NCI-H526 treated with DMSO at 0.1 percent for 48 hours (cell line): ENCODE measurements at places on chromosomes 7 and 10.

DNA sequence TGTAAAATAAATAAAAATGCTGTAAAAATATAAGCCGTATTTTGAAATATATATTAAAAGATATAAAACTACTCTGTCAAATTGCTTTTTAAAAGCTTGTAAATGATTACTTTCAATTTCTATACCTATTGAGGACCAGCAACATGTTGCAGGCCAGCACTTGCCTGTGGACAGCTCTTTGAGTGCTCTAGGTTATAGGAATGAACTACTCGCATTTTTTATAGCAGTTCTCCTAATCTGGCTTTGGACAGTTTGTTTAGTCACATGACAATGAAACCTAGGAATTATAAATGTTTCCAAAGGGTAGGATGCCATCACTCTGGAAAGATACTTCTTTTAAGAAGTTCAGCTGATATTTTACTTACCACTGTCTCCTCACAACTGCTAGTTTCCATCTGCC is 117.7 kb upstream of the PTPRZ1 start:
- DNase-seq, result no peak

DNA sequence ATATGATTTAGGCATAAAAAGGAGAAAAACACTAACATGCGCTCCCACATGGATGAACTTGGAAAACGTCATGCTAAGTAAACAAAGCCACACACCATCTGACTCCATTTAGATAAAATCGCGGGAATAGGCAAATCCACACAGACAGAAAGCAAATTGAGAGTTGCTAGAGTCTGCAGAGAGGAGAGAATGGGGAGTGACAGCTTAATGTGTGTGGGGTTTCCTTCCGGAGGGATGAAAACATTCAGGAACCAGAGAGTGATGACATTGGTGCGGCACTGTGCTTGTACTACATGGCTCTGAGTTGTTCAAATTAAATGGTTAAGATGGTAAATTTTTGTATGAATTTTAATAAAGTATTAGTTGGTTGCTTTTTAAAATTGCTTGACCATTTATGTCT is 482.9 kb upstream of the AKR1E2 start:
- DNase-seq, result no peak

- DNase-seq, result no peak
These were observed 21.9 kb downstream of the ADCYAP1R1 start for GRCh38 chr7:31074120-31074383.

DNA sequence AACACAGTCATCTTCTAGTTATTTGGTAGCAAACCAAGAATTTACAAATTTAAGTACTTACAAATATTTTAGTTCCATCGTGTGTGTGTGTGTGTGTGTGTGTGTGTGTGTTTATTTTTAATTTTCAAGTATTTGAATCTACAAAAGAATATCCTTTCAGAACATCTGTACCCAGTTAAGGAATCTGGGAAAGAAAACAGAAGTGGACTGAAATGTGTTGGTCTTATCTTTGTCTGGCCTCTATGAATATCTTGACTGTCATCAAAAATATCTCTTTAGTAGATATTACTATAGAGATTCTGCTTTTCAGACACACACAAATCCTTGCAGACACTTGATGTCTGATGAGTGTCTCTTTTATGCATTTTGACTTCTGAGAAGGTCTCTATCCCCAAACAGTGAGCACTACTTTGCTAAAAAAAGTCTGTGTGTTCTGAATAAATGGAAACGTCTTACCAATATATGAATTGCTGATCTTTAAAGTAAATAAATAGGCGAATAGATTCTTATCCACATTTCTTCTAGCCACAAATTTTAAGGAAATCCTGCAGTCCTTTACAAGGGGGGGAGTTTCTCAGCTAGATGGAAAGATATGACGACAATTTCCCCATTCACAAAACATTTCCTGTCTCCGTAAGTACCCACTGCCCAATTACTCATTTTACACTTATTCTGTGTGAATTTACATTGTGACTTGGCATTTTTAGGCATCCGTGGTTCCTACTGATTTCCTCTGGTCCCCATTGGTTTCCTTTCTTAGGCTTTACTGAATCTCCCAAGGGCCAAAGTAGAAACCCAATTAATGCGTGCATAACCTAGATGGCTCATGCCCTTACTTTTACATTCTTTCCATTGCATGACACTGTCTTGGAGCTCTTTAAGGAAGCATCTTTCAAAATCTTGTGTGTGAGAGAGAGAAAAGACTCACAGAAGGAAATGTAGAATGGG is 36.0 kb downstream of the NRCAM start:
- no peak for DNase-seq
